Kidney (tissue), 22 donors: ENCODE measurements at places on chromosomes 12 and 14. TPM values are rescaled to one million over a fixed set of nuclear protein-coding genes. Genes with fewer than 3 reads are reported as not detected.

- DNase-seq: peak; percentile 52
- no peaks in the 10 kb centered on the region for H3K36me3 ChIP-seq
- H3K4me1 ChIP-seq: peaks cover 3% of the 10 kb centered on the region
Measured at GRCh38 chr14:72478471-72478893, 415.4 kb downstream of the DPF3 start.

DNA sequence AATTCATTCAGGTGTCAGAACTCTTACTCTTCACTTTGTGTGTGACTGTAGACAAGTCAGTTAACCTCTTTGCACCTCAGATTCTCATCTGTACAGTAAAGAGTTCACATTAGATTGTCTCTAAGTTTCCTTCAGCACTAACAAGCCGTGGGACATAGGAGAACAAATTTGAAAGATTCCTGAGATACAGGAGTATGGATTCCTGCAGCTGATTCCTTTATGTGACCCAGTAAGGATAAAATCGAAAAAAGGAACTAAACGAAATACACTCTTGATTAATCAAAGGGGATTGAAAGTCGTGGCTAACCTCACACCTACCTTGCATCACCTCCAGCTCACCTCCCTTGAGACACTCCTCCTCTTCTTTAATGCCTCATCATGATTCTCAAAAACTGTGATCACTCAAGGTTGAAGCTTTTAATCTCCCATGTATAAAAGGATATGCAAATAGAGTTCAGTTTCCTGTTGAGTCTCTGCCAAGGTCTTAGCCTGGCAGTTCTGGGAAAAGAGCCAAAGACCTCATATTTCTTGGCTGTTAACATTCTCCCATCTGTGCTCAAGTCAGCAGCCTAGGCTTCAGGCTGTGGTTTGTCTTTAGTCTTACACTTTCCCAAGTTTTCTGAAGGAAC, 156.6 kb downstream of the DAD1 start:
- no peaks in the 10 kb centered on the region for H3K36me3 ChIP-seq
- H3K4me3 ChIP-seq: no peak overlapping the region
- H3K27me3 ChIP-seq: no peaks in the 10 kb centered on the region
- DNase-seq: peak; percentile 95
- H3K27ac ChIP-seq: no peak overlapping the region

GRCh38 chr12:15856097-15856982, 25.8 kb upstream of the STRAP start:
- H3K27me3 ChIP-seq: no peaks in the 10 kb centered on the region
- no peak overlapping the region for H3K27ac ChIP-seq
- H3K4me3 ChIP-seq: no peak overlapping the region
- peak; percentile 83 for DNase-seq

GRCh38 chr12:1573960-1574864, 20.2 kb downstream of the FBXL14 start:
- DNase-seq: no peak
- H3K36me3 ChIP-seq: no peaks in the 10 kb centered on the region
- no peaks in the 10 kb centered on the region for H3K27me3 ChIP-seq
- no peak overlapping the region for H3K27ac ChIP-seq
- H3K4me3 ChIP-seq: no peak overlapping the region

- H3K36me3 ChIP-seq: no peaks in the 10 kb centered on the region
- peaks cover 7% of the 10 kb centered on the region for H3K27me3 ChIP-seq
- DNase-seq: peak; percentile 77
- no peak overlapping the region for H3K27ac ChIP-seq
- H3K4me3 ChIP-seq: no peak overlapping the region
Measured at GRCh38 chr12:1629338-1630132, 504 bp downstream of the WNT5B start.

DNA sequence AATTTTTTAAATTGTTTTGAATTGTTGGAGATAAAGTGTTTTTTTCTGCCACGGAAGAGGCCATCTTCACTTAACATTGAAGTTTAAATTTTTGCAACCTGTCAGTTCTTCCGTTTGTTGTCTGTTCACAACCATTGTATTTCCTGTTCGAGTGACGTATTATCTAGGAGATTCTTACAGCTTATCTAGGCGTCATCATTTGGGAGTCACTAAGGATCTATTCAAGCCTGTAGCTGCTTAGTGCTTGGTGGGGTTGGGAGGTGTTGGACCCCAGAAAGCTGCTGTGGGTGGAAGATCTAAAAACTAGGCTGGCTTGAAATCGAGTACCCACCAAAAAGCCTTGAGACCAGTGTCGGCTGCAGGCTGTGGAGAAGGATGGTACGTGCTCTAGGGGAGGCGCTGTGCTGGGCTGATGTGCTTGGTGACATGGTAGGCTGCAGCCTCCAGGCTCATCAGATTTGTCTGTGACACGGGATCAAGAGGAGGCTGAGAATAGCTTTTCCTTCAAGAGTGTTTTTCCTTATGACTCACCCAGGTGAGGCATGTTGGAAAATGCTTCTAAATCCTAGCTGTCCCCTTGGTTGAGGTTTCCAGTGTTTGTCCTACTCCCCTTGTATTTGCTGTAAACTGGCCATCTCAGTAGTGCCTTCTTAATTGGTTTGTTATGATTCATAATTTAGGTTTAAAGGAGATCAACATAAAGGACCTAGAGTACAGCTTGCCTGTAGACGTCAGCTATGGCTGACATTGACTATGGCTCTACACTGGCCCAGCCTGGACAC, 57.8 kb downstream of the ATG14 start:
- no peak overlapping the region for H3K27ac ChIP-seq
- no peak overlapping the region for H3K4me3 ChIP-seq
- H3K27me3 ChIP-seq: no peaks in the 10 kb centered on the region
- peaks cover 2% of the 10 kb centered on the region for H3K36me3 ChIP-seq
- no peak for DNase-seq

DNA sequence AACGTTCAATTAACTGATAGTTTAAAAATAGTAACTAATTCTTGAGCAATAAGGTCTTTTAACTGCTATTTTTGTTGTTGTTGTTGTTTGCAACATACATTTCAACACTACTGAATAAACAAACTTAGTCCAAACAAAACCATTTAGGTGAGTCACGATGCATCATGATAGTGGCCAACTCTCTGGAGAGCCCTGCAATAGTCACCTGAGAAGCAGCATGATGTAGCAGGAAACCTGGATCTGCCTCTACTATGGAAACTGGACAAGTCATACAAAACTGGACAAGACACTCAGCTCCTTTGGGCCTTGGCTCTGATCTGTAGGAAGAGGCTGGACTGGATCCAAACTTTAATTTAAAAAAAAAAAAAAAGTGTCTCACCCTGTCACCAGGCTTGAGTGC, 117.3 kb downstream of the MED13L start:
- no peaks in the 10 kb centered on the region for H3K27me3 ChIP-seq
- DNase-seq: no peak
- H3K4me1 ChIP-seq: peaks cover 4% of the 10 kb centered on the region
- H3K36me3 ChIP-seq: no peaks in the 10 kb centered on the region
- H3K4me3 ChIP-seq: no peak overlapping the region

DNA sequence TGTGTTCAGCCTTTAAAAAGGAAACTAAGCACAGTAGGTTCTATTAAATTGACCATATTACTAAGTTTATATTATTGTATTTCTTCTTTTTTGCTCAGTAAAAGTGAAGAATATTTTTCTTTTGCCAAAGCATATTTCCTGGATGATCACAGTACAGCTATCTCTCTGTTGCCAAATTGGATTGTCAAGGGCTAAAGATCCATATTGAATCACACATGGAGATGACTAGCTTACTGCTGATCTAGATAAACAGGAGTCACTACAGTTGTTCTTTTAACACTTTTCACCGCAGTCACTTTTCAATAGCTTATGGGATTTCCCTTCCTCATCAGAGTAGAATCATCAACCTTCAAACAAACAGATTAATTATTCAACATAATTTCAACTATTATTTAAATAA, 78.6 kb downstream of the LRRC9 start:
- no peaks in the 10 kb centered on the region for H3K36me3 ChIP-seq
- H3K27me3 ChIP-seq: no peaks in the 10 kb centered on the region
- H3K4me3 ChIP-seq: no peak overlapping the region
- peaks cover 6% of the 10 kb centered on the region for H3K4me1 ChIP-seq
- no peak for DNase-seq

DNA sequence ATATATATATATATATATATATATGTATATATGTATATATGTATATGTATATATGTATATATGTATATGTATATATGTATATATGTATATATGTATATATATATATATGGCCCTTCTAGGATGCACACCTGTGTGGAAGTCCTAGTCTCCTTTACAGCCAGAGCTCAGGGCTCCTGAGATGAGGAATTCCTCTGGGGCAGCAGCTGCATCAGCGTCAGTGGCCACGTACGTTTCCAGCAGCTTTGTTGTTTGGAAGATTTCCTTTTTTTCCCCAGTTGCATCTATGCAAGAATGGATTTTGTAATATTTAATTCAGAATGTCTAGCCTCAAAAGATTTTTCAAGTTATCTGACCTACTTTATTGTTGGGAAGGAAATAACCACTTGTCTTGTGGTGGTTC, 68.6 kb downstream of the TNFAIP2 start:
- no peaks in the 10 kb centered on the region for H3K36me3 ChIP-seq
- DNase-seq: no peak
- H3K4me3 ChIP-seq: no peak overlapping the region
- no peak overlapping the region for H3K27ac ChIP-seq
- H3K4me1 ChIP-seq: no peaks in the 10 kb centered on the region
- H3K27me3 ChIP-seq: peaks cover 4% of the 10 kb centered on the region

DNA sequence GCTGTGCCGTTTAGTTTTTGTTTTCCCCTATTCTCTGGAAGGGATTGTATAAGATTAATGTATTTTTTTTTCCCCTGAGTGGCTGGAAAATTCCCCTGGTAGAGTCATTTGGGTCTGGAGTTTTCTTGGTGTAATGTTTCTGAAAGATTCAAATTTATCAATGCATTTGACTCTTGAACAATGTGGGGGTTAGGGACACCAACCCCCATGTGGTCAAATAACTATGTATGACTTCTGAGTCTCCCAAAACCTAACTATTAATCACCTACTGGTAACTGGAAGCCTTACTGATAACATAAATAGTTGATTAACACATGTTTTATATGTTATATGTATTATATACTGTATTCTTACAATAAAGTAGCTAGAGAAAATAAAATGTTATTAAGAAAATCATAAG, 220.1 kb upstream of the PDE3A start:
- H3K27ac ChIP-seq: no peak overlapping the region
- H3K4me3 ChIP-seq: no peak overlapping the region
- no peaks in the 10 kb centered on the region for H3K36me3 ChIP-seq
- no peak for DNase-seq

- peaks cover 5% of the 10 kb centered on the region for H3K4me1 ChIP-seq
- H3K4me3 ChIP-seq: peak overlapping the region; percentile 42
- no peaks in the 10 kb centered on the region for H3K27me3 ChIP-seq
- no peak overlapping the region for H3K27ac ChIP-seq
- no peak for DNase-seq
Measured at GRCh38 chr12:27334042-27334720, 1.5 kb downstream of the BMAL2 start.

GRCh38 chr12:70721656-70722357, 84.6 kb upstream of the PTPRB start:
- peak overlapping the region; percentile 26 for H3K27ac ChIP-seq
- no peak for DNase-seq
- no peaks in the 10 kb centered on the region for H3K27me3 ChIP-seq
- H3K4me1 ChIP-seq: no peaks in the 10 kb centered on the region
- no peak overlapping the region for H3K4me3 ChIP-seq

DNA sequence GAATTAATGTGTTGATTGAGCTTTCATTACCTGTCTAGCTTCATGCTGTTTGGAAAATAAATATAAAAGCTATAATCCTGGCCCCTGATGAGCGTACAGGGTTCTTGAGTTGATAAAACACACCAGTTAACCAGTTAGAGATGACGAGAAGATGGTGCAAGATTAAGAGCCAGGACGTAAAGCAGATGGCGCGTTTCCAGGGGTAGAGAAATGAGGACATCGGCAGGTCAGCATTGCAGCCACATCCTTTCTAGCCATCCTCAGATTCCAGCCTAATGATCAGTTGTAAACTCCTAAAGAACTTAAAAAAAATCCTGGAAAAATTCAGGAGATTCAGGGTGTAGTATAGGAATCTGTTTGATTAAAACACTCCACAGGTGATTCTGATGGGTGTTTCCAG, 203.7 kb downstream of the CACNA1C start:
- no peak overlapping the region for H3K27ac ChIP-seq
- no peaks in the 10 kb centered on the region for H3K4me1 ChIP-seq
- no peak for DNase-seq

- H3K4me1 ChIP-seq: no peaks in the 10 kb centered on the region
- no peaks in the 10 kb centered on the region for H3K36me3 ChIP-seq
- no peak for DNase-seq
- no peak overlapping the region for H3K27ac ChIP-seq
- H3K4me3 ChIP-seq: no peak overlapping the region
Measured at GRCh38 chr12:91965781-91966180, 179.9 kb downstream of the BTG1 start.

- no peak for DNase-seq
- H3K27me3 ChIP-seq: no peaks in the 10 kb centered on the region
- H3K27ac ChIP-seq: peak overlapping the region; percentile 9
- no peaks in the 10 kb centered on the region for H3K4me1 ChIP-seq
- H3K36me3 ChIP-seq: no peaks in the 10 kb centered on the region
- no peak overlapping the region for H3K4me3 ChIP-seq
Measured at GRCh38 chr12:111437816-111438454, 32.2 kb downstream of the SH2B3 start.

GRCh38 chr12:58420503-58420902, 479.1 kb downstream of the ATP23 start:
- H3K4me3 ChIP-seq: no peak overlapping the region
- H3K27ac ChIP-seq: no peak overlapping the region
- H3K36me3 ChIP-seq: no peaks in the 10 kb centered on the region
- H3K4me1 ChIP-seq: peaks cover under 1% of the 10 kb centered on the region
- H3K27me3 ChIP-seq: no peaks in the 10 kb centered on the region

- no peak overlapping the region for H3K27ac ChIP-seq
- DNase-seq: no peak
- no peaks in the 10 kb centered on the region for H3K36me3 ChIP-seq
- no peak overlapping the region for H3K4me3 ChIP-seq
Measured at GRCh38 chr12:77060136-77060882, 5.1 kb downstream of the E2F7 start.

- DNase-seq: peak; percentile 25
- H3K4me1 ChIP-seq: no peaks in the 10 kb centered on the region
- H3K27me3 ChIP-seq: peaks cover 3% of the 10 kb centered on the region
- peak overlapping the region; percentile 83 for H3K4me3 ChIP-seq
- no peak overlapping the region for H3K27ac ChIP-seq
Measured at GRCh38 chr12:118371321-118372282, 1.1 kb downstream of the TAOK3 start.

RAD9B gene
- polyA plus RNA-seq: 0.17 TPM

TC2N gene
- polyA plus RNA-seq: 5.8 TPM

TMEM121 gene
- 4.1 TPM for polyA plus RNA-seq

TAS2R46 gene
- polyA plus RNA-seq: not detected

SPRYD4 gene
- 6.0 TPM for polyA plus RNA-seq

GLI1 gene
- polyA plus RNA-seq: 1.4 TPM

CIROP gene
- polyA plus RNA-seq: not detected

ALDH6A1 gene
- polyA plus RNA-seq: 102 TPM
